Fibroblast of lung (primary cell): ENCODE measurements at places on chromosomes 6 and 20. TPM values are rescaled to one million over a fixed set of nuclear protein-coding genes. Genes with fewer than 3 reads are reported as not detected.

The OVOL2 gene
- not detected in 2 replicates for total RNA-seq

The TMEM217 gene
- total RNA-seq: 4.0 and 4.9 TPM in 2 replicates

The TCP11 gene
- total RNA-seq: 0.17 and 0.51 TPM in 2 replicates

The ANKEF1 gene
- total RNA-seq: 2.3 and 3.5 TPM in 2 replicates

The SAPCD1 gene
- total RNA-seq: 0.26 and 0.50 TPM in 2 replicates

The RCAN2 gene
- total RNA-seq: 5.6 and 11.7 TPM in 2 replicates

The TBC1D22B gene
- total RNA-seq: 8.2 and 9.7 TPM in 2 replicates

The CASS4 gene
- 14.9 and 17.7 TPM in 2 replicates for total RNA-seq

The CBLN4 gene
- not detected in 2 replicates for total RNA-seq

The SALL4 gene
- total RNA-seq: 0.51 and 1.5 TPM in 2 replicates

The DPPA5 gene
- not detected in 2 replicates for total RNA-seq

The B3GALT4 gene
- total RNA-seq: 5.1 and 11.1 TPM in 2 replicates

The HRH3 gene
- not detected in 2 replicates for total RNA-seq

The BANF2 gene
- total RNA-seq: not detected in 2 replicates

The TPX2 gene
- 5.4 and 21.0 TPM in 2 replicates for total RNA-seq

The CRISP3 gene
- not detected in 2 replicates for total RNA-seq

The OTOR gene
- not detected in 2 replicates for total RNA-seq

The SMPD2 gene
- 7.9 and 8.2 TPM in 2 replicates for total RNA-seq

The LAMA4 gene
- total RNA-seq: 494 and 636 TPM in 2 replicates

The CGA gene
- total RNA-seq: not detected in 2 replicates

The FAM83C gene
- not detected in 2 replicates for total RNA-seq

The PROKR2 gene
- total RNA-seq: not detected in 2 replicates

The ZNF334 gene
- total RNA-seq: 5.1 and 7.9 TPM in 2 replicates

The NNAT gene
- total RNA-seq: 0.26 and 0.83 TPM in 2 replicates

The OPRL1 gene
- total RNA-seq: 2.6 and 4.1 TPM in 2 replicates

The GABRR1 gene
- not detected in 2 replicates for total RNA-seq

The MACROD2 gene
- 1.0 and 1.7 TPM in 2 replicates for total RNA-seq

The SNX14 gene
- 121 and 182 TPM in 2 replicates for total RNA-seq

The SLC32A1 gene
- not detected in 2 replicates for total RNA-seq

The LY6G5B gene
- 1.3 and 2.0 TPM in 2 replicates for total RNA-seq

The CDS2 gene
- 22.1 and 32.7 TPM in 2 replicates for total RNA-seq

The ADGB gene
- not detected in 2 replicates for total RNA-seq

The C20orf202 gene
- under 0.01 TPM in 1 of 2 replicates, not detected in the other for total RNA-seq

The FOXC1 gene
- 0.66 and 0.77 TPM in 2 replicates for total RNA-seq

The COL19A1 gene
- under 0.01 TPM in 1 of 2 replicates, not detected in the other for total RNA-seq

The RNF144B gene
- 0.26 and 0.83 TPM in 2 replicates for total RNA-seq

The HCRTR2 gene
- not detected in 2 replicates for total RNA-seq

The FAM184A gene
- 1.3 and 1.7 TPM in 2 replicates for total RNA-seq

The RIN2 gene
- 41.3 and 61.4 TPM in 2 replicates for total RNA-seq

The MEI4 gene
- total RNA-seq: not detected in 2 replicates

The MRPL18 gene
- 80.4 and 82.7 TPM in 2 replicates for total RNA-seq

The C4A gene
- 21.1 and 46.0 TPM in 2 replicates for total RNA-seq

The TREML2 gene
- total RNA-seq: not detected in 2 replicates

The MLIP gene
- not detected in 2 replicates for total RNA-seq

The PTCRA gene
- total RNA-seq: not detected in 2 replicates

The PRR18 gene
- not detected in 2 replicates for total RNA-seq

The CFB gene
- 62.9 and 87.1 TPM in 2 replicates for total RNA-seq

The FNDC1 gene
- total RNA-seq: under 0.01 TPM in 2 replicates

The SAMD5 gene
- 3.1 and 4.0 TPM in 2 replicates for total RNA-seq
